ENCODE measurements at places on chromosomes 12 and 14.

- DNase-seq = no peak
Measured at GRCh38 chr12:39931857-39932256, 174.0 kb downstream of the SLC2A13 start.

DNA sequence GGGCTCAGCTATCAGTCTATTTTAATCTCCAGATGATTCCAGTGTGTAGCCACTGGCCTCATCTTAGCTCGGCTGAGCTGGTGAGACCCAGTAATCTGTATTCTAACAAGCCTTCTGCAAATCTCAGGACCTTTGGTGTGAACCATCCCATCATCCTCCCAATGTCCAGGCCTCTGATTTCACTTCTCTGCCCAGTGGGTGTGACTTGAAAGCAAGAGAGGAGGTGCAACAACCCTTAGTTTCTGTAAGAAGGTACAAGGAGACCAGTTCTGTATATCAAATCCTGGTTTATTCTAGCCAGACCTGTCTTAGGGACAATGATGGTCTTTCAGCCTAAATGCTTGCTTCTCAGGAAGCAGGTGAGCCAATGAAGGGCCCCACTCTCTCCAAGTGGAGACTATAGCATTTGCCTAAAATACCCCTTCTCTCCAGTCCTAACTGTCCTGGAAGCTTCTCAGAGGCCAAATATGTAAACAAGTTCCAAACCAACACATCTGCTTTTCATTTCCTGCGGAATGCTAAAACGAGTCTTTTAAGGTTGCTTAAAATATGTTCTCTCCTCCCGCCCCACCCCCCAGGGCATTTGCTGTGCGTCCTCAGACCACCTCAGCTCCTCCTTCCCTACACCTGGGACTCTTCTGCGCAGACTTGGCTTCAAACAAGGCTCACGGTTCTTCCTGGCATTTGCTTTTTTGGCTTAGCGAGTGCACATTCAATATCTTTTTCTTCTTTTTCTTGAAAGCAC lies 78.4 kb upstream of the FUT8 start:
- no peak for DNase-seq

DNA sequence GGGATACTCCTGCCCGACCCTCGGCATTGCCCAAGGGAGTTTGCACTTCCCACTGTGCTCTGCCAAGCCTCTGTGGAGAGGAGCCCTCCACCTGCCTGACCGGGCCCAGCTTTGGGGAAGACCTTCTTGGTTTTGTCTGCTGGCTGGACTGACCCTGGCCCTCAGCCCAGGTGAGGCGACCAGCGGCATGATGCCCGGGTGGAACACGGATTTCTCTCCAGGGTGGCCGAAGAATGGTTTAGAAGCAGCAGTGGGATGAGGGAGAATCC lies 15.6 kb downstream of the ZBTB42 start:
- no peak for DNase-seq

DNA sequence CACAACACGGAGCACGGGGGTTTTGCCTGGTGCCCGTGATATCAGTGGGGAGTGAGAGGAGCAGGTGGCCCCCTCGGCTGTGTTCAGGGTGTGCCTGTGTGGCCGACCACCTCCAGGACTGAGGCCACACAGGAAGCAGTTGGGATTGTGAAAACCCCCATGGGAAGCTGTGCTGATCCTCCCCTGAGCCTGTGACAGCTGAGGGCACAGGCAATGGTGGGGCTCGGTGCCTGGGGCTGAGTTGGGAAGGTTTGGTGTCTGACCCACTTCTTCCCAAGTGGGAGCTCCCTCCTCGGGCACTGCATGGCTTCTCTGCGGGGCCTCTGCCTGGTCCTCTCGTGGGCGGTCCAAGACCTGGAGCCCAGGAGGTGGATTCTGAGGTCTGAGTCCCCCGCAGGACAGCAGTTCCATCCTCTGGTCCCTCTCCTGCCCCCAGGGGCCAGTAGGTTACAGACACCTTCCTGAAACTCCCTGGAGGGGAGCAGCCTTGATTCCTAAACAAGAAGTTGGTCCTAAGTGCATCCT lies 17.9 kb downstream of the PACS2 start:
- no peak for DNase-seq

GRCh38 chr14:23577004-23577681 lies 1.4 kb downstream of the JPH4 start:
- no peak for DNase-seq

DNA sequence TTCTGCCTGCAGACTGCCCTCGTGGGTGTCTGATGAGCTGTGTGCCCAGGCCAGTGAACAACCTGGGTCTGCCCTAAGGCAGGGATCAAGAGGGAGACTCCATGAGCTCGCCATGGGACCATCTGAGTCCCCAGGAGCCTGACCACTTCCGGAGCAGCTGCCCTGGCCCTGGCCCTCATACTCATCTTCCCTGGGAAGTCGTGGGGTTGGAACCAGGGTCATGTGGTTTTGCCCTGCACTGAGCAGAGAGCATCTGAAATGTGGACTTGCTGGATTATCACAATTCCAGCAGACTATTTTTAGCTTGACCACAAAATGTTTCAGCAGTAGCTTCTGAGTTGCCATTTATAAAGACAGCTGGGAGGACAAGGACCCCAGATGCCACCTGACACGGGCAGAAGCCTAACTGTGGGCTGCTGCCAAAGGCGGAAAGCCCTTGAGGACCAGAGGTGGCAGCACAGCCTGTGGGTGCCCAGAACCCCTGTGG lies 6.7 kb downstream of the BTBD6 start:
- no peak for DNase-seq

GRCh38 chr12:46365951-46366379 lies 6.6 kb downstream of the SLC38A2 start:
- no peak for DNase-seq

DNA sequence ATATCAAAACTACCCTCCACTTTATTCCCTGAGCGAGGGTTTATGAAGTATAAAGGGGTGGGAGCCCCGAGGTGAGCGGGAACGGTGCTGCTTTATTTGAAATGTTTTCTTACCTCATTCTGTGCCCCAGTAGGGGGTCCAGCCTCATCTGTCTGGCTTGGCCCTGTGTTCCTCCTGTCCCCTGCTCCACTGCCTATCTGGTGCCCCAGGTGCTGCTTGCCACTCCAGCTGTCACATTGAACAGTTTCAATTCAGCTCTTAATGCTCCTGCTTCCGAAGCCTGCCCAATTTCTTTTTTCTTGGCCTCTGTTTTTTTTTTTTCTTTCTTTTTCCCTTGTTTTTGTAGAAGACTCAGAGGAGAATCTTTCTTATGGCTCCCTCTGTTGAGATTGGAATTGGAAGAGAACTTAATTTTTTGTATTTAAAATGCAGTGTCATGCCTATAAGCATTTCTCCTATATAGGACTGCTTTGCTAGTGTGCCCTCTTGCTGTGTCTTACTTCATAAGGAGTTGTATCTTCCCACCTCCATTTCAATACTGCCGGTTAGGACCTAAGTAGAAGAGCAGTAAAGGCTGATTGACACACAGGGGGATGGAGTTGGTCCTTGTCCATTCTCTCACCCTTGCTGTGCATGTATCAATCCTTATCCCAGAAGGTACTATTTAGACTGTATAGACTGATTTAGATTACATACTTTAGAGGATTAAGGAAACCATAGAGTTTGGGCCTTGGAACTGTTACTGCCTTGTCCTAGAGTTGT lies 2.3 kb downstream of the ATXN7L3B start:
- no peak for DNase-seq
